ENCODE measurements at places on chromosomes 2 and 18.

GRCh38 chr2:74558284-74559230 lies 4.0 kb downstream of the DOK1 start:
- DNase-seq: no peak

DNA sequence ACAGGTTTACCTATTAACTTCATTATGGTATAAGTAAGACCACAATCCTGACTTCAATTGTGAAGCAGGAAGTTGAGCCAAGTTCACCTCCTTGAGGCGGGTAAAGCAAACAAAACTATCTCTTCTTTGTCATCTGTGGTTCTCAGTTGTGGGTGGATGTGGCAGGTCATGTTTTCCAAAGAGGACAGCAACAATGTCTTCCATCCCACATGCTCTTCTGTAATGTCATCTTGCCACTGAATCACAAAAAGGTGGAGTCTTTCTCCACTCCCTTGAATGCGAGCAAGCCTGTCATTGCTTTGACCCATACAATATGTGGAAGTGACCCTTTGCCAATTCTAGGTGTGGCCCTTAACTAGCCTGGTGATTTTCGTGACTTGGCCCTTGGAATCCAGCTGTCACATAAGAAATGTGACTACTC lies 98.7 kb downstream of the GRB14 start:
- no peak for DNase-seq

DNA sequence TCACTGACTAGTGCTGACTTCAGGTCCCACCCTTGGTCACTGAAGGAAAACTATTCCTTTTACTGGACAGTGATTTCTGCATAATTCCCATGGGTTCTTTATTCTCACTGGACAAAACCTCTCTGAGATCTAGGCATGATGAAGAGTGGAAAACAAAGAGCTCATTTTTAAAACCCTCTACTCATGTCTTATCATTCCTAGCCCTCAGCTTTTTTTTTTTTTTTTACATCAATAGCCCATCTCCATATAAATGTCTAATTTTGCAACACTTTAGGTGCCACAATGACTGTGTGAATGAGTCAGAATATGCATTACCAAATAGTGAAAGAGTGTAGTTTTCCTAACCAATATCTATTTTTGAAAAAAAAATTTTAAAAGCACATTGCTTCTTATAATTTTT lies 74.8 kb downstream of the TCF4 start:
- DNase-seq: no peak

DNA sequence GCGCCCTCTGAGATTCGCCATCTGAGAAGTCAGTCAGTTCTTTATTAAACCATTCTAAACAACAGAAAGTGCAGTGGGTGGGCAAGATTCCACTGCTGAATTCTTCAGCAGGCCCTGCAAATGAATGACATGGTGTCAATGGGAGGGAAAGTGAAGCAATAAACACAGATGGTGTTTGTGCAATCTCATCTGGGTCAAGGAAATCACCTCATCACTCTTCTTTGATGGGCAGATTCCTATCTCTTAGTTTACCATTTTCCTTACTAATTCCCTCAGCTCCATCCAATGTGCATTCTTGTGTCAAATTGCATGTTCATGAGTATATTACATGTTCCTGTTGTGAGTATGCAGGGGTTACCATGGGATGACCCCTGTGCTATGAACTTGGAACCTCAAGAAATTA lies 100.7 kb upstream of the CYP1B1 start:
- DNase-seq: no peak

GRCh38 chr2:208669394-208669793 lies 262.8 kb downstream of the PTH2R start:
- DNase-seq: no peak

Measured in central memory CD4-positive, alpha-beta T cell (primary cell).